ENCODE measurements at places on chromosomes 7 and 10.

- DNase-seq, result no peak
These were observed 15.2 kb downstream of the TMEM176B start for GRCh38 chr7:150784954-150785353.

- no peak for DNase-seq
These were observed 72.1 kb upstream of the FHIP2A start for GRCh38 chr10:114749510-114749909.

DNA sequence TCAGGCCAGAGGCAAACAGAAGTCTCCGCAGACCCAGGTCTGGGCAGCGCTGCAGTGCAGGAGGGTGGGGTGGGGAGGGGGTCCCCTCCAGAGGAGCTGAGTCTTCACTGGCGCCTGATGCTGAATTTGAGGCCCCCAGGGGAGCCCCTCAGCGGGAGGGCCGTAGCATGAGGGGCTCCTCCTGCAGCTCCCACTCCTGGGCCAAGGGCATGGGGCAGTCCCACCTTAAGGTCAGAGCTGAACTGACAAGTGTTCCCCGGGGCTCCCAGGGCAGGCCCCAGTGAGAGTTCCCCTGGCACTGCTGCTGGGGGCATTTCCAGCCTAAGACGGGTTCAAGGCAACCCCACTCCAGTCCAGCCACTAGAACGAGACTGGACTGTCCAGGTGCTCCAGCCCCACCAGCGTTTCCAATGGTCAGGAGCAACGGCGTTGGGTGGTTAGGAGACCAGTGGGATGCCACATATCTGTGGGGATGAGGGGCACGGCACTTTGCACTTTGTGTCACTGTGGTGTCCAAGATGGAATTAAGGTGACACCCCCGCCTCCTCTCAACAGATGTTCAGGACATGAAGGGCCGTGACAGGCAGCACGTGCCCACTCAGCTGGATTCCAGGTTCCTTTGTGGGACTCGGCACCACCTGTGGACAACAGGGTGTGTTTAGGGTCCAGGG lies 139.1 kb downstream of the PTPRN2 start:
- no peak for DNase-seq

- DNase-seq, result no peak
These were observed 14.0 kb upstream of the HBP1 start for GRCh38 chr7:107154826-107155225.

DNA sequence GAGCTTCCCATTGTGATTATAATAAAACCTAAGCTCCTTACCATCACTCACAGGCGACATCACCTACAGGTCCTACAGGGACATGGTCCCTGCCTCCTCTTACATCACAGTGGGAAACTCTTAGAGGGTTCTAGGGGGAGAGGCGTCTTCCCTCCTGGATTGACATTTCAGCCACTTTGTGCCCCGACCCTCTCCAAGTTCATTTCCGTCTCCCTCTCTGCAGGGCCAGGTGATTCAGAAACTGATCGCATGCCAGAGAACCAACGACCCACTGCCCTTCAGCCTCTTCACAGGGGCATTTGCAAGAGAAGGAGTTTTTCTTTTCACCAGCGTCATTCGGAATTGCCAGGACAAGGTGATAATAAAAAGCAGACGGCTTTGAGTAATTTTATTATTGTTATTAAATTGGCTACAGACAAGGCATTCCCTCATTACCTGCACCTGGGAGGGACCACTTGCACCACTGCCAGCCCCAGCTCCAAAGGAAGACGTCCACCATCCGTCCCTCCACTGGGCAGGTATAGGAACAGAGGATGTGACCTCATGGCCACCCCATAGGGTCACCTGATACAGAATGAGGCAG lies 85.8 kb upstream of the CUX1 start:
- DNase-seq, result no peak

DNA sequence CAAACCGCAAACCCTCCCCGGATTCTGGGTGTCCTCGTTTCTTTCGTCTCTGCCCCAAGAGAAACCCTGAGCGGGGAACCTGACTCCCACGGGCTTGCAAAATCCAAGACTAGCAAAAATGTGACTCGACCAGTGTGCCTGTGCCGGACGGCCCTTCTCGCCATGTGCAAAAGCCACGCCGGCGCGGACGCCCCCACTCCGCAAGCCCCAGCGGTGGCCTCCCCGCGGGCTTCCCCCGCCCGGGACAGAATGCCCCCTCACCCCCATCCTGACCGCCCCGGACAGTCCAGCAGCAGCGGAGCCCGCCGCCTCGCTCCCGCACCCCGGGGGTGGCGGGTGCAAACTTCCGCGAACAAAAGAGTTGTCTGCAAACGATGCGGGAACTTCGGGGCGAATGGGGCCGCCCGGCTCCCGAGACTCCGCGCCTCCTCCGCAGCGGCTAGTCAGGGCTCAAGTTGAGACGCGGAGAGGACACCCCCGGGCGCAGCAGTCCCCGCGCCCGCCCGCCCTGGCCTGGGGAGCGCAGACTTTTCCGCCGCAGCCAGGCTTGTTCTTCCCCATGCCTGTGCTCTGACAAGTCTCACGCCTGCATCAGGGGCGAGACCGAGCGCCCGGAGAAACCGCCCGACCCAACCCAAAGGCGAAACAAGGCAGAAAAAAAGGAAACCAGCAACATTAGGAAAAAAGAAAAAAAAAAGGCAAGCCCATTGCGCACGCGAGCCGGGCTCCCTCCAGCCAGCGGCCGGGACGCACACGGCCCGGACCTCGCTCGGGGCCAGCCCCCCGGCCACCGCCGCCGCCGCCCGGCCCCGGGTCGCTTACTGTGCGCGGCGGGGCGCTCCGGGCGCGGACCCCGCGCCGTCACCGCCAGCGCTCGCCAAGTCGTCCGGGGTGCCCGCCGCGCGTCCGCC lies 732 bp downstream of the FAM53B start:
- no peak for DNase-seq

DNA sequence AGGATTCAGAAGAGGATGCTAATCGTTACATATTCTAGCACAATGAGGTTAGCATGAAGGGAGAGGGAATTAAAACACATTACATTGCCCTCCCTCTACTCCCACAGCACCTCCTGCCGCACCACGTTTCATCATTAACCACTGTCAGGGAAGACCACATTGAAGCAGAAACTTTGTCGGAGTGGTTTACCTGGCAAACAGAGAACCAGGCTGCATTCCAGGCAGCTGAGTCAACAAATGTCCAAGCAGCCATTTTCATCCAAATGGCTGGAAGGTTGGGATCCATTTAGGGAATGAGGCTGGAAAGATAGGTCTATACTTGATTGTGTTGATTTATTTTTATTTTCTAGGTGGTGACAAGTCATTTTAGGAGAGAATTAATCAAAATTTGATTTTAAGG lies 273.6 kb downstream of the DYNC1I1 start:
- no peak for DNase-seq

- no peak for DNase-seq
These were observed 79.2 kb downstream of the NKX6-2 start for GRCh38 chr10:132706701-132707100.

DNA sequence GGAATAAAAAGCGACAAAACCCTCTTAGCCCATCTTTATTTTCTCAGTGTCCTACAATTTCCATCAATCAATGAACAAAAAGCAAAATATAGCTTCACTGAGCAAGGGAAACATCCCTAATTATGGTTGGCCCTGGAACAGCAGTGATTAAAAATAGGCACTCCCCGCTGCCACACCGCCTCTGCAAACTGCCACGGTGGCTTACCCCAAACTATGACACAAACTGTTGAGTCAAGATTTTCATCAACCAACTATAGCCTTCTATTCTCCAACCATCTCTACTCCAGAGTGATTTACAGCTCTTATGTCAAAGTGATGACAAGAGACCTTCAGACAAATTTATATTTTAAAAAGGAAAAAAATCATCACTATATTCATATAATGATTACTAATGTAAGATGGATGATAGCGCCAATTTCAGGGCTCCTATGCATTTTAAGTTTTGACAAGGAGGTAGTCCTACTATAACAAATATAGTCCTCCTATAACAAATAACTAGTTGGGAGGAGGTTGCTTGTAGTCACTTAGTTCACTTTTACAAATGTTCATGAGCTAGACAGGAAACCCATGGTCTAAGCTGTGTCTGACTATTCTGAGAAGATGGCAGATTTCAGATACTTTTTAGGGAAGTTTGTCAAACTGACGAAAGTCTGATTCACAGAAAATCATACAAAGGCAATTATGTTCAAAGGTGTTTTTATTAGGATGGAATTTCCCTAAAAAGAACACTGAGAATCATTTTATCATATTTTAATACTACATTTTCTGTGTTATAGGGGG lies 26.3 kb downstream of the DENND11 start:
- no peak for DNase-seq

DNA sequence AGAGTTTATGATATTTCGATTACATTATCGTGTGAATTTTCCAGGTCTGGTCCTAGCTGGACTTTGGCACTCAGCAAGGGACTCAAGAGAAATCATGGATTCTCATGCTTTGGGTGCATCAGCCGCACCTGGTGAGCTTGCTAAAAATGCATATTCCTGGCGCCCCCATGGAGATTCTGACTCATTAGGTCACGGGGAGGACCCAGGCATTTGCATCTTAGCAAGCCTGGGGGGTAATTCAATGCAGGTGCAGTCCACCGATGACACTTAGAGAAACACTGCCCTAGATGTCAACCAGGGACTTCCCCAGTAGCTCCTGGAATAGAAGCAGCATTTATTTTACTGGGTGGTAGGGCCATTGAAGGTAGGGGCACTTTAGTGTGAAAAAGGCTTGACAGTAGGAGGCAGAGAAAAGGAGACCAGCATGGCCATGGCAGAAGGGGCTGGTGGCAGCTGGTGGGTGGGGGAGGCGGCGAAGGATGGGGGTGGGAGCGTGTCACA lies 29.9 kb upstream of the PDCD4 start:
- DNase-seq, result no peak

- no peak for DNase-seq
These were observed 10.7 kb downstream of the PSAP start for GRCh38 chr10:71840177-71840957.

- no peak for DNase-seq
These were observed 3.4 kb downstream of the TLX1 start for GRCh38 chr10:101134299-101135127.

- DNase-seq, result no peak
These were observed 134.8 kb downstream of the CUL2 start for GRCh38 chr10:34955391-34955790.
